SW480 (cell line): ENCODE measurements at places on chromosomes 7 and 10.

DNA sequence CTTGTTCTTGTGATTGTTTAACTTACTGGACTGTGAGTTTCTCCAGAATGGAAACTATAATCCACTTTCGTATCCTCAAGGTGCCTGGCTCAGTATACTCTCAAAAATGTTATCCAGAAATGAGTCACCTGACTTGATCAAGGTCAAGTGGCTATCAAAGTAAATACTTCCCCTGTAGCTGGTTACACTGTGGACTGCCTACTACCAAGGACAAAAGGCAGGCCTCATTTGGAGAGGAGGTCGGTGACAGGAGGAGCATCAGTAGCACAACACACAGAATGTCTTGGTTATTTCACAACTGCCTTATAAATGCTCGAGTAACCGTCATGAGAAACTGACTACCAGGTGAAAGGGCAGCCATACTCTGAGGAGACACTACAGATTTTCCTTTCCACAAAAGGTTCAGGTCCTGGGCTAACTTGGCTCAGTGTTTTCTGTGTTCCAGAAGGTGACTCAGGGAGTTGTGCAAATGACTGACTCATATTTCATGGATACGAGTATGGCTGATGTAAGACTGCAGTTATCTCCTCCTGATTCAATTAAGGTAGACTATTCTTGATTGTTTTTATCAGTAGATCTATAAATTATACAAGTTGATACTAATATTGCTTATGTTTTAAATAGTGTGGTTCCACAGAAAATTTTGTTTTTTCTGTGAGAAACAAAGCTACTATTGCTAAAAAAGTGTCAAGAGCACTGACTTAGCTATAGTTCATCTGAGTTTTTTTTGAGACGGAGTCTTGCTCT lies 4.2 kb upstream of the CCNY start:
- DNase-seq, result peak; percentile 53

- DNase-seq, result no peak
Measured at GRCh38 chr7:87413951-87414793, 61.3 kb downstream of the ABCB4 start.

GRCh38 chr7:29565634-29565981 lies 2.0 kb downstream of the PRR15 start:
- DNase-seq, result no peak

- peak; percentile 20 for DNase-seq
Measured at GRCh38 chr10:101346177-101346576, 7.8 kb upstream of the BTRC start.

- no peak for DNase-seq
Measured at GRCh38 chr7:1004018-1004852, 21.3 kb downstream of the CYP2W1 start.

GRCh38 chr10:33093362-33093761 lies 135.3 kb upstream of the ITGB1 start:
- DNase-seq, result no peak
